ENCODE measurements at places on chromosomes 2 and 18. TPM values are rescaled to one million over a fixed set of nuclear protein-coding genes. Genes with fewer than 3 reads are reported as not detected.

Gene ZC3H8
- 9.6 TPM for total RNA-seq

Gene SH3RF3
- 11.2 TPM for total RNA-seq

DNA sequence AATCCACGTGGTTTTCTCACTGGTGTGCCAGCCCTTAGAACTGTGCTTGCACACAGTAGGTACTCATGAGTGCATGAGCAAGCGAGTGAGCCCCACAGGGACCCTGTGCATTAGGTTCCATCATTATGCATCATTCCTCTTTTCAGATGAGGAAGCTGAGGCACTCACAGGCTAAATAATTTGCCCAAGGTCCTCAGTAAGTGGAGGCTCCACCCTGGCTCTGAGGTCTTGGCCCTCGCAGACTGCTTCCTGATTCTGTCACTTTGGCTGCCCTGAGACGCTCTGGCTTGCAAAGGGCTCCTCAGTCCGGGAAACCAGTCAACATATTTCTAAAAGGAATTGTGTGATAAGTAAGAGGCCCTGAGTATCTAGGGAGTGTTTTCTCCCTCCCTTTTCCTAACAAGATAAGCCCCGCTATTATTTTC, 71.7 kb downstream of the IL1R2 start:
- no peak for DNase-seq

- no peak for DNase-seq
Measured at GRCh38 chr2:227410191-227410590, 22.4 kb upstream of the SCYGR1 start.

DNA sequence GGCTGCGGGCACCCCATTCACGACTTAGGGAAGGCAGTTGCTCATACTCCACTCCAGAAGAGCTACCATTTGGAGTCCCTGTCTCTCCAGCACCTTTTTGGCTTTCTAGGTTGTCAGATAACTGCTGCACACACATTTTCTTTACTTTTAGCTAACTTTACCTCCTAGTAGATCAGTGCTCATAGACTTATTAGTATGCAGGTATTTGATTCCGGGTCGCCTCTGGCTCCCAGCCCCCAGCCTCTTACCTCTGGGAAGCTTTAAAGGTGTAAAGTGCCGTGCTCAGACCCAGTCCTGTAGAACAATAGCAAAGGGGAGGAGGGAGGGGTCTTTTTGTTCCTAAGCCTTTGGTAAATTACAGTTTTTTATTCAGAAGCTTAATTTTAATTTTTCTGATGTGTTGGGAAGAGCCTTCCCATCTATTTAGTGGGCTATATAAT, 102.9 kb downstream of the SPTBN1 start:
- DNase-seq: no peak

GRCh38 chr2:197052356-197052755, 125.8 kb upstream of the PGAP1 start:
- DNase-seq: no peak

Data from cardiac septum (tissue), 1 donor.